Stimulated activated CD4-positive, alpha-beta T cell treated with anti-CD3 and anti-CD28 coated beads, Interleukin-15, amount 100 ng/mL, for 1 hour (primary cell): ENCODE measurements at places on chromosomes 4 and X.

DNA sequence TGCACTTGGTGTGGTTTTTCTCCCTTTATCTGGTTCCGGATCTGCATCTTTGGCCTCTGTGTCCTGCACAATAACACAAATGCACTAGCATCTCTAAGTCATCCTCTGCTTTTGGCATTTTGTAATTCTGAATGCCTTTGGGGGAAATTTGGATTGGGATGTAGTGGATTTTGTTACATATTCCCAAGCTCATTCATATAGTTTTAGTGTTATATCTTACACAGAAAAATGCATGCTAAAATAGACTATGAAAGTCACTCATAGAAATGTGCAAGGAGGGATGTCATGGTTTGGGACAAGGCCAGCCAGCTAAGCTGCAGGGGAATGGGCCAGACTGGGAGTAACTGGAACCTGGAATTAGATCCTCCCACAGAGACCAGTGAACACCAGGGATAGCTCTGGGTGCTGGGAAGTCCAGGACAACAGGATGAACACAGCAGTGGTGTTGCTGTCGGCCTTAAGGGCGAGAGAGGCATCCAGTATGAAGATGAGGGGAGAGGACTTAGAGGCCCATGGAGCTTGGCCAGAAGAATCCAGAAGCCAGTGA, 20.1 kb downstream of the ENPP6 start:
- no peak for DNase-seq

DNA sequence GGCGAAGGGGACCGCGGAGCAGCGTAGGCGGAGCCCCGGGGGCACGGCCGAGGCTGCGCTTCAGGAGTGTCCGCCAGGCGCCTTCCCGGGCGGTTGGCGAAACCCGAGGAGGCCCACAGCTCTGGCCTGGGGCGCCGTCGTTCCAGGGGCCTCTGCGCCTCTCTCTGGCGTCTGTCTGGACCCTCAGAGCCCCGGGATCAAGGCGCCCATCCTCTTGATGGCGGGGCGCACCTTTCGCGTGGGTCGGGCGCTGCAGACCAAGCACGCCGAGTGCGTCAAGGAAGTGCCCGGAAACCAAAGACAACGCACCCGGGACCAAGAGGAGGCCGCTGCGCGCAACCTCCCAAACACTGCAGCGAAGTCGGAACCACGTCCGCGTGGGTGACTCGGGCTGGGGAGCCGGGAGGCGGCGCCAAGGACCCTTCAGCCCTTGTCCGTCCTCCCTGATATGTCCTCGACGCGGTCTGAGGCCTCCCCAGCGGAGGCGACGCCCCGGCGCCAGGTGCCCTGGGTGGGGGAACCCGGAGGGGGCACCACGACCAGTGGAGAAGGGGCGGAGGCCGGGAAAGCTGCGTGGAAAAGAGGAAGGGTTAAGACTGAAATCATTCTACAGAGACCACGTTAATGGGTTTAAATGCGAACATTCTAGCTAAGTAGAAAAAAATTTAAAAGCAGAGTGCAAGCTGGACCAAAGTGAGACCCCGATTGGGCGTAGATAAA, 9.9 kb downstream of the HMX1 start:
- DNase-seq: no peak

GRCh38 chrX:45150821-45151220, 49.9 kb downstream of the DIPK2B start:
- DNase-seq: no peak

DNA sequence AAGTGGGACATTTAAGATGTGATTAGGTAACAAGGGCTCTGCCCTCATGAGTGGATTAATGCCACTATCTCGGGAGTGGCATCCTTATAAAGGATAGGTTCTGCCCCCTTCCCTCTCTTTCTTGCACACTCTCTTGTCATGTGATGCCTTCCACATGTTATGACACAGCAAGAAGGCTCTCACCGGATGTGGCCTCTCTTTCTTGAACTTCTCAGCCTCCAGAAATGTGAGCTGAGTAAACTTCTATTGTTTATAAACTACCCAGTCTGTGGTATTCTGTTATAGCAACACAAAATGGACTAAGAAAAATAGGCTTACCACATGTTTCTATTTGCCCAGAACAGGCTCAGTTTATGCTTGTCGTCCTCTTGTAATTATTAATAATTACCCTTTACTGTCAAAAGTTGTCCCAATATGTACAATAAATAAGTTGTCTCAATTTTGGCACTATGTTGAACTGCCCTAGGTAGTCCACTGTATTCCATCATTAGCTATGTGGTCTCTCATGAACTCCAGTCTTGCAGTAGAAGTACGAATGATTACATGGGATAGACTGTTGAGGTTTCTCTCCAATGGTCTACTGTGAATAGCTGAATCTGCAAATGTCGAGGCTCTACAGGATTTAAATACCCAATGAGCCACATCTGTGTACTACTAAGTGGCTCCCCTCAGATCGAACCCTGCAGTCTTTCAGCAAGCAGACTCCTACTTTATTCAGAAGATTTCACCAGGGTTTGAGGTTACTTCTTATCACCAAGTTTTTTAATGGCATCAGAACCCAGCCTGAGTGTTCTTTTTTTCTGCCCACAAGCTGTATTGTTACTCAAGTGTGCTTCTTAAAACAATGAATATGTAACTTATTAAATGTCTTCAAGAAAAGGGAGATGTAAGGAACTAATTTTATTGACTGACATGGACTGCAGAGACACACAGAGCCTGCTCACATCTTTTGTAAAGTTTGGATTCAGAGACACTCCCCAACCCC, 102.0 kb upstream of the LEF1 start:
- DNase-seq: no peak

DNA sequence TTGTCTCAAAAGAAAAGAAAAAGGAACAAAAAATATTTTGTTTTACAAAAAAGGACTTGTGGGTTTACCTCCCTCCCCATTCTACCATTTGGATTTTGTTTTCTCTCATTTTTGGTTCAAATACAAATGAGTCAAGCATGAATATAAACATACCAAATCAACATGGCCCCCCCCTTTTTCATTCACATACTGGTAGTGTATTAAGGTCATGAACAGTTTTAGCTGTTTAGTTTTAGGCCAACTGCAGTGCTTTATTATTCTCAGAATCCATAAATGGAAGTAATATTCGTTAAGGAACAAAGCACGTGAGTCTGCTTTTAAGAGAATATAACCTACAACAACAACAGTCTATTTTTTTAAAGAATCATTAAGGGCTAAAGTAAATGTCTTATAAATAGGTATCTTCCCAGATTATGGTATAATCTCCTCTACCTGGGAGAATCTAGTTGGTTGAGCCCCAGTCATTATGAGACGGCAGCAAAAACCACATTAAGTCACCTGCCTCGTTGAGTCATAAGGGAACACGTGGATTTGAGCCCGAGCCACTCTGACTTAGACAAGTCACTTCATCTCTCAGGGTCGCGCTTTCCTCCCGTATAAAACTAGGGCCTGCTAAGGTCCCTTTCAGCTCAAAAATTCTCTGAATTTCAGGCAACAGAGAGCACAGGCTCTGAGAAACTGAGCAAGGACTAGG, 26.7 kb downstream of the BCLAF3 start:
- DNase-seq: no peak

- DNase-seq: no peak
Measured at GRCh38 chr4:108060686-108061321, 71.1 kb downstream of the HADH start.

- DNase-seq: no peak
Measured at GRCh38 chr4:139511320-139511719, 44.7 kb downstream of the SETD7 start.

GRCh38 chr4:856225-856901, 30.4 kb upstream of the CPLX1 start:
- DNase-seq: no peak

DNA sequence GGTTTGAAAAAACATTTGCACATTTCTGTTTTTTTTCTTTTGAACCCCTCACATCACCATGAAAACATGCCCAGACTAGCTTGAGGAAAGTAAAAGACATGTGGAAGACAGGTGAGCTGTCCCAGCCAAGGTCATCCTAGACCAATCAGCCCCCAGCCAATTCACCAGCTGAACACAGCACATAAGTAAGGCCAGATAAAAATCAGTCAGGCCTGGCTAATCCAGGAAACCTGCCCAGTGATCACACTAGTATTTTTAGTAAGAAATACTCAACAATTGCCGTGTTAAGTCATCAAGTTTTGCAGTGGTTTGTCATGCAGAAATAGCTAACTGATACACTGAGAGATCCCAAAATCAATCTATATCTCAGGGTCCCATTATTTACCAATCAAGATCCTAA, 4.4 kb upstream of the SMR3A start:
- DNase-seq: no peak

- no peak for DNase-seq
Measured at GRCh38 chrX:15769300-15769954, 20.9 kb upstream of the ZRSR2 start.

- no peak for DNase-seq
Measured at GRCh38 chr4:147096667-147097604, 151.3 kb upstream of the TTC29 start.

- DNase-seq: no peak
Measured at GRCh38 chr4:112894480-112894879, 155.0 kb upstream of the ANK2 start.

- DNase-seq: no peak
Measured at GRCh38 chr4:123783921-123784320, 387.3 kb downstream of the SPRY1 start.

DNA sequence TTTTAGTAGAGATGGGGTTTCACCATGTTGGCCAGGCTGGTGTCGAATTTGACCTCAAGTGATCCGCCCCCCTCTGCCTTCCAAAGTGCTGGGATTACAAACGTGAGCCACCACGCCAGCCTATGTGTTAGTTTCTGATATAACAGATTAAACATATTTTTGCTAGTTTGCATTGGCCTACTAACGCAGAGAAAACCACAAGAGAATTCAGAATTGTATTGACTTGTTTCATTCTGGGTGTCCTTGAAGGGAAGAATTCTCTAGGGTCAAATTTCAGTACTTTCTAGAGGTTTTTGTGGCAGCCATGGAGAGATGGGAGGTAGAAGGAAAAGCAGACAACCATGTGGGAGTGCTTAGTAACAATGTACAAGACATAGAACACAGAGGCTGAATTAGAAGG, 46.1 kb upstream of the BMPR1B start:
- no peak for DNase-seq

- no peak for DNase-seq
Measured at GRCh38 chr4:89733946-89734345, 103.0 kb downstream of the SNCA start.

- no peak for DNase-seq
Measured at GRCh38 chr4:95190751-95191436, 357.9 kb downstream of the UNC5C start.

GRCh38 chr4:156575430-156576073, 396.0 kb downstream of the PDGFC start:
- no peak for DNase-seq

DNA sequence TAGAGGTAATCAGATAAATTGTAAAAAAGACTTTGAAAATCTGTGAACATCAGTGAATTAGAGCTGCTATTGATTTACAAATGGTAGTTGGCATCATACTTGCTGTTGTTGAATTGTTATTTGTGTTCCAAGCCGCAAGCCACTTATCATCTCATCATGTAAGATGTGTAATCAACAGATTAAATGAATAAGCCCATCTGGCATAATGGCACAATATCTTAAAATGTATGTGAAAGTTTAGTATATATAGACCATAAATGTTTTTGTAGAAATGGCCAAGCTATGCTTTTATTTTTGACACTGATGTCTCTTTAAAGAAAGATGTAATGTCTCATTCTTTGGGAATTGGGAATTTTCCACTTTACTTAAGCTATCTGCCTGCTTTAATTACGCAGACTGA, 682.6 kb upstream of the GNPDA2 start:
- no peak for DNase-seq

DNA sequence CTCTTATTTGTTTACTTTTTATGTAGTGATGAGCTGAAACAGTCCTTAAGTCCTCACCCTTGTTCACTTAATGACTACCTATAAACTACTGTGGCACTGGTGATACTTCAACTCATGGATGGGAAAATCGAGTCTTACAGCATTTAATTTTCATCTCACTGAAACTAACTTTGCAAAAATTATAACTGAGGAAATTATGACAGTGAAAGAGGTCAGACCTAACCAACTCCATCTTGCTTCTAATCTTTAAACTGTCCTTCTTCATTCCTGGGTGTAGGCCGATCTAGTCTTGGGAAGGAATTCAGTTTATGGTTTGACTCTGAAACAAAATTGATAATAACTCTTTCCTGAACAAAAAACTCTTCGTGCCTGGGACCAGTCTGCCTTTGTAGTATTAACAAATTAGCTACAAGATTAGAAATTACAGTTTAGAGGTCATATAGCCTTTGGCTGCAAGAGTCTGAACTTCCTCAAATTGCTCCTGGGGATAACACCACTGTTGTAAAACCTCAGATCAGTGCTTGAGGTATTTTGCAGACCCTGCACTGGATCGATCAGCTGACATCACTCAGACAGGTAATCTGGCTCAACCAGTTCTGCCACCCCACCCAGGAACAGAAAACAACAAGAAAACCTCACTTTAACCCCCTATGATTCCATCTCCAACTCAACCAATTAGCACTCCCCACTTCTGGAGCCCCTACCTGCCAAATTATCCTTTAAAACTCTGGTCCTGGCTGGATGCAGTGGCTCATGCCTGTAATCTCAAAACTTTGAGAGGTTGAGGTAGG, 995.7 kb upstream of the PRKX start:
- DNase-seq: no peak

DNA sequence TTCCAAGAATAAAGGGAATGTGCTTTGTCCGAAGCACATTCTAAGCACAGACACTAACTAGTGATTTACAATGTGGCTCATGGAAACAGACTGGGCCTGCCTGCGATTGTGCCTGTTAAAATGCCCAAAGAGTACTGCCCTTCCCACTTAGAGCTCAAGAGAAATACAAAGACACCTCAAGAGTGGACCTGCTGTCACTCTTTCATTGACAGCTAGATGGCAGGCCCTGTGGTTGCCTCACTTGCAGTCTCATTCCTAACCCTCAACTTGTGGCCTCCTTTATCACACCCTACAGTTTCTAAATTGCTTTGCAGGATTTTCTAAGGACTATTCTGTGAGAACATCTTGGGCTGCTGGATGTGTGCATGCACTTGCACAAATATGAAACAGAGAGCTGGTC, 331.0 kb upstream of the EMCN start:
- no peak for DNase-seq

GRCh38 chr4:7530932-7531639, 96.4 kb upstream of the PSAPL1 start:
- DNase-seq: no peak
